Stimulated activated CD4-positive, alpha-beta T cell treated with anti-CD3 and anti-CD28 coated beads, Interleukin-1b, Interleukin-23, amount 100 ng/mL, for 1 hour (primary cell): ENCODE measurements at places on chromosomes 1 and 21.

DNA sequence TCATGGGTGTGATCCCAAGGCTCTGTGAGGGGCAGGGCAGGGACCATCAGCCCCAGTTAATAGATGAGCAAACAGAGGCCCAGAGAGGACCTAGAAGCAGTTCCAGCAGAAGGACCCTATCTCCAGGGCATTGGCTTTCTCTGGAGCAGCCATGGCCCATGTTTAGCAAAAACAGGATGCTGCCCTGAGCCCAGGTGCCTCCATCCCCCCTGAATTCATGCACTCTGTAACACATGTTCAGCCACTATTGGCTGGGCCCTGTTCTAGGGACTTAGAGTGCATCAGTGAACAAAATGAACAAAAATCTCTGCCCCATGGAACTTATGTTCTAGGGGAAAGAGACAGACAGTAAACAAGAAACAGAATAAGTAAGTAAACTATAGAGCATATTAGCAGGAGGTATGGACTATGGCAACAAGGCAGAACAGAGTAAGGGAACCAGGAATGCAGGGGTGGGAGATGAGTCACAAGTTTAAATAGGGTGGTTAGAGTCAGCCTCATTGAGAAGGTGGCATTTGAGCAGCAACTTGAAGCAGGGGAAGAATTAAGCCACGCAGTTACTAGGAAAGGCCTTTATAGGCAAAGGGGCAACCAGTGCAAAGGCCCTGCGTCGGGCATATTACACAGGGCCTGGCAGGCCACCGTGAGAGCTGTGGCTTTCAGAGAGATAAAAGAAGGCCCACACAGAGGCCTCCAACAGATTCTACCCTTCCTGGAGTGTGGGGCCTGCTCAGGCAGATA is 185.9 kb upstream of the EDN2 start:
- no peak for DNase-seq

DNA sequence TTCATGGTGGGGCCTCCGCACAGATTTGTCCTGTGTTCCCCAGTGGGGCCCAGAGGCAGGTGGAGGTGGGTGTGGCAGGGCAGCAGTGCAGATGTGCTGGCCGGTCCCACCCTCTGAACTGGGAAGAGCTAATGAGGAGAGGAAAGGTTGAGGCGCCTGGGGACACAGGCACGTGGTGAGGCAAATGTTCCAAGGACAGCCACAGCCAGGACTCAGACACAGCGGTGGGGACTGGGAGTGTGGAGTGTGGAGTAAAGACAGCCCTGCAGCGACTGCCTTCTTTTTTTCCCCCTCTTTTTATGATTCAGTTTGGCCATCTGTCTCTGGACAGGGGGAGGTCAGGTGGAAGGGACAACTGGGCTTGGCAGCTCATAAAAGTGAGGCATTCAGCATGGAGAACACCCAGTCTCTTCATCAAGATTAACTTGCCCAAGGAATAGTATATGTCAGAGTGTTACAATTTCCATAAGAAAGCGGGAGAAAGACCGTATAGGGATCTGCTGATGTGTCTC is 104.2 kb upstream of the GCLM start:
- no peak for DNase-seq

DNA sequence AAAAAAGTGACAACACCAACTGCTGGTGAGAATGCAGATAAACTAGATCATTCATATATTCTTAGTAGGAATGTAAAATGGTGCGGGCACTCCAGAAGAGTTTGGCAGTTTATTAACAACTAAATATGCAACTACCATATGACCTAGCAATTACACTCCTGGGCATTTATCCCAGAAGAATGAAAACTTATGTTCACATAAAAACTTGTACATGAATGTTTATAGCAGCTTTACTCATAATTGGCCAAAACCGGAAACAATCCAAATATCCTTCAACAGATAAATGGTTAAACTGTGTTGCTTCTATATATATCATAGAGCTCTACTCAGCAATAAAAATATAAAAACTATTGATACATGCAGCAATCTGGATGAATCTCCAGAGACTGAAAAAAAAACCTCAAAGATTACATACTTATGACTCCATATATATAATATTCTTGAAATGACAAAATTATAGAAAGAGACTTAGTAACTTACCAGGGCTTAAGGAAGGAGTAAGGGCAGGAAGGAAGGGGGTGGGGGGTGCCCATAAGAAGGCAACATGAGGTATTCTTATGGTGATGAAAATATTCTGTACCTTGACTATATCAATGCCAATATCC is 99.9 kb downstream of the KCNH1 start:
- no peak for DNase-seq

GRCh38 chr1:77847621-77848080 is 40.8 kb upstream of the NEXN start:
- no peak for DNase-seq

- peak; percentile 21 for DNase-seq
Measured at GRCh38 chr1:24955161-24955560, 25.1 kb upstream of the RUNX3 start.

DNA sequence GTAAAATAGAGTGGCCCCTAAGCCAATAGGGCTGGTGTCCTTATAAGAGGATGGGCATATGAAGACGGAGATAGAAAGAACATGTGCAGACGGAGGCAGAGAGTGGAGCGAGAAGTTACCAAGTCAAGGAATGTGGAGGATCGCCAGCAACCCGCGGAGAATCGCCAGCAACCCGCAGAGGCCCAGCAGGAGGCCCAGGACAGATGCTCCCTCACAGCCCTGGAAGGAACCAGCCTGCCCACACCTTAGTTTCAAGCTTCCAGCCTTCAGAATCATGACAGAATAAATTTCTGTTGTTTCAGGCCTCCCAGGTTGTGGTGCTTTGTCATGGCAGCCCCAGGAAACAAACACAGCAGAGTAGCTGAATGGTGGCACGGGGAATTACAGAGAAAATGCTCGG is 9.6 kb downstream of the CLDN14 start:
- no peak for DNase-seq

DNA sequence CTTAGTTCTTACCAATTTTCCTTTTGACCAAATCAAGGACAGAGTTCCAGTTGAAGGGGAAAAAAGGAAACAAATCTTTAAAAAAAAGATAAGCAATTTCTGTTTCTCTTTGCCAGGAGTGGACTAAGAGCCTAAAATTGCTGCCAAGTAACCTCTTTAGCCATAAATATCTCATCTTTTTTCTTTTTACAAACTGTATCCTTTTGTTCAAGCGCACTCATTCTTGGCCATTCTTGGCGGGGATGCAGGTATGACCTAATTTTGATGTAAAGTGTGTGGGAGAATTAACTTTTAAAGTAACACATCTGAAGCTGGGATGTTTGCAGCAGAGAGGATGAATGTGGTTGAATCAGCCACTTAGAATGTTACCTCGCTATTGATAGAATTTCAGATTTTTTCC is 13.4 kb upstream of the KIF1B start:
- DNase-seq: no peak
